Activated CD8-positive, alpha-beta memory T cell treated with anti-CD3 and anti-CD28 coated beads for 1 hour (primary cell): ENCODE measurements at places on chromosomes 4 and X.

DNA sequence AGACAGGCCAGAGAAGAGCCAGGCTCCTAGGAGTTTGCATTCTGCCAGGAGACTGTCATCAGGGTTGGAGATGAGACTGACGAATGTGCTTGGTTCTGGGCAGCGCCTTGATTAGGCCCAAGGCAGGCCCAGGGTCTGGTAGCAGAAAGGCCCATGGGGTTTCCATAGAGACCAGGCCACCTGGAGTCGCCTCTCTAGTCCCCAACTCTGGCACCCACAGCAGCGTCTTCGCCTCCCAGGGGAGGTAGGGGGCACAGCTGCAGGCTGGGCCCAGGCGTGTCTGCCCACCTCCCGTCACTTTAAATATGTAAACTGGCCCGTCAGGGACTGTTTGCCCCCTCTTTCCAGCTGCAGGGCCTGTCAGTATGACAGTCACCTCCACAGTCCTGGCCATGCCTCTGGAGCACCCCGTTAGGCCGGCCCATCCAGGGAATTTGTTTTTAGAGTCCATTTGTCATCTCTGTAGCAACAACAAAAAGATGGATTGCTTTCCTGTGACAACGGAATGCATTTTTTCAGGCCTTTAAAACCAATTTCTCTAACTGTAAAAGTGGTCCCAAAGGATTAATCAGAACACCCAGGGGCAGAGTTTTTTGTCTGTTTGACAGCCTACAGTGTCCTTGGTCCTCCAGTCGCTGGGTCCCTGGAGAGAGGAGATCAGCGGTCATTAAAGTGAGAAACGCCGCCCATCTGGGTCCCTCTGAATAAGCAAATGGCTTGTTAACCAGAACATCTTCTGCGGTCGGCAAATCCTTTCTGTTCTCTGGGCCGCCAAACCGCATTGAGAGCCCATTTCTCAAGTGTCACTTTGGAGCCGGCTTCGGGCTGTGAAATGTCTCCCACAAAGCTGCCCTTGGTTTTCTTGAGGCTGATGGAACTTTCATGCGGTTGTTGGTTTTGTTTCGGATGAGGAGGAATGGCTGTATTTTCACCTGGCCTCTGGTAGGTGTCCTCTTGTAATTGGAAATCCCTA is 153.0 kb upstream of the PSAPL1 start:
- no peak for DNase-seq

DNA sequence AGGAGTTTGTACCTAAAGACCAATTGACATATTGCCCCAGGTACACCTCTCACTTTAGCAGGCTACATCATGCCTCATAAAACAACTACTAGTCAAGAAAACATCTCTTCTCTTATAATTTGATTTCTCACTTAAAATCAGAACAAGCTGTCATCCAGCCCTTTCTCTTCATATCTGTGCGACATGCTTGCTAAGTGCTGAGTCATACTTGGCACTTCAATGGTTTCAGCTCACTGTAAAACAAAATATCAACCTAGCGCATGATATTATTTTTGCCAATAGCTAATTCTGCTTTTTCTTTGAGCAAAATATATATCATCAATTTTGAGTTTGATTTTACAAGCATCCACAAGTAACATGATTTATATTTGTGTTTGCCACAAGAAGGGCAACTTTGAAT is 27.9 kb upstream of the FUNDC1 start:
- no peak for DNase-seq

- no peak for DNase-seq
These were observed 25.3 kb upstream of the GATB start for GRCh38 chr4:151786158-151786495.

- DNase-seq: no peak
These were observed 92.0 kb upstream of the TEX13D start for GRCh38 chrX:124240422-124240821.

DNA sequence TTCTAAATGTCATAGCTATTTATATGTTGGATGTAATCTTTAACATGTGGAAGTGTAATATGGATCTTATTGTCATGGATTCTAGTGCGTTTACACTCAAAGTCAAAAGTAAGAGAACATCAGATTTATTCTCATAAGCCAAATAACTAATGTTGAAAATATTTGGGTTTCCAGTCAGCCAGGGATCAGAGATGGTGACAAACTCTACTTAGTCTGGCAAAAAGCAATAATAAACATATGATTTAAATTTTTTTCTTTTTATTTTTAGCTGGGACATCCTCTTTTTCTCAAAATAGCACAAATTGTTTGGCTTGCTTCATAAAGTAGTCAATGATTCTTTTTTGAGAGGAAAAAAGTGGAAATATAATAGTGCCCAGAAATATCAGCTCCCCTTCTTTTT is 392.3 kb downstream of the ARHGAP24 start:
- DNase-seq: no peak

DNA sequence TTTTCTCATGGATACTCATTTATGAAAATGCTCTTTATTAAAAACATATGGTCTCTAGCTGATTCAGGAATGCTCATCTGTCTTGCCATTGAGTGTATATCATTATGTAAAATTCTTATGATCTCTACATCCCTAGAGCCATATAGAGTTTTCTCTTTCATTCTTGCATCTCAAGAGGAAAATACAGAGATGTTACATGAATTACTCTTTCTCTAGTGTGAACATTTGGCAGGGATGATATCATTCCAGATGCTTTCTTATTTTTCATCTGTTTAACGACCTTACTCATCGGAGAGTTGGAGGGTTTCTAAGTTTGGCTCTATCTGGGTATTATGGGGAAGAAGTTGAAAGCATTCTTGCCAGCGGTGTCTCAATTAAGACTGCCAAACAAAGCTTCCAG is 202.9 kb upstream of the SLC7A11 start:
- no peak for DNase-seq

DNA sequence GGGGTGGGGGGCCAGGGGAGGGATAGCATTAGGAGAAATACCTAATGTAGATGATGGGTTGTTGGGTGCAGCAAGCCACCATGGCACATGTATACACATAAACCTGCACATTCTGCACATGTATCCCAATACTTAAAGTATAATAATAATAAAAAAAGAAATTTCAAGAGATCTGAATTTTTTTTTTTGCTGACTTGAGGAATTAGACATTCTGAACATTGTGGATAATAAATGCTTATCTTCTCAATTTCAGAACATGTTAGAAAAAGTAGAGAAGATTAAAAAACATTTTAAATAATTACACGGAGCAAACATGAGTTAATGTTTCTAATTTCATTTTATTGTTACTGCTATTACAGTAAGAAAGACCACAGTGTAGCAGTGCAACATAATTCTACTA is 230.4 kb downstream of the DTHD1 start:
- DNase-seq: no peak

DNA sequence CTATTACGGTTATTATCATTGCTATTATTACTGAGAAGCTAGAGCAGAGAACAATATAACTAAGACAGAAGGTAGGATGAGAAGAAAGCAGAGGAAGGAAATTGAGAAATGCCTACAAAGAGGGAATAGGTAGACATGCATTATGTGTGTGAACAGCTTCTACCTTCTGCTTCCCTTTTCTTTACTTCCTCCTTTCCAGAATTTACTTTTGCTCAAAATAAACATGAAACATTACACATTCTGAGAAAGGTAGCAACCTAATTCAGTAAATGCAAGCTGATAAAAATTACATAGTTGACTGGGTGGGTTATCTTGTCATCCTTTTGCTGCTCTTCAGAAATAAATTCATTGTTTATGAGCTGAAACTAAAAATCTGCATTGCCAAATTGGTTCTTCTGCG is 54.6 kb downstream of the AMOT start:
- DNase-seq: no peak

- DNase-seq: no peak
These were observed 20.5 kb upstream of the DHRSX start for GRCh38 chrX:2521092-2521926.

DNA sequence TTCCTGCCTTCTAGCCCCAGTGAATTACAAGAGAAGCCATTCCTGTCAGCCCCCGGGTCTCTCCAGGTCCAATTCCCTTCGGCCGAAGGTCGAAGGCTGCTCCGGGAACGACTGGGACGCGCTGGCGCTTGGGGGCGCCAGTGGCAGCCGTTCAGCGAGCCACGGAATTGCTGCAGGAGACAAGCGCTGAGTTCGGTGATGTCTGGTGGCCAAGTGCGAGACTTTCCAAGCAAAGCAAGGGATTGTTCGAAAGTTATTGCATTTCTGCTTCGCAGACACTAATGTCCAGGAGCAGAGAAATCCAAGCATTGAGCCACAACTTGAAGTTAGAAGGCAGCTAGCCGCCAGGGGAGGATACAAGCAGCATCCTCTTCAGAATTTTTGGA is 1.1 kb upstream of the DKK2 start:
- no peak for DNase-seq

- DNase-seq: no peak
These were observed 25.3 kb upstream of the S100P start for GRCh38 chr4:6668391-6668790.

- DNase-seq: no peak
These were observed 112.9 kb upstream of the AGA start for GRCh38 chr4:177555007-177555574.

- no peak for DNase-seq
These were observed 29.2 kb downstream of the CLRN2 start for GRCh38 chr4:17544205-17544604.

DNA sequence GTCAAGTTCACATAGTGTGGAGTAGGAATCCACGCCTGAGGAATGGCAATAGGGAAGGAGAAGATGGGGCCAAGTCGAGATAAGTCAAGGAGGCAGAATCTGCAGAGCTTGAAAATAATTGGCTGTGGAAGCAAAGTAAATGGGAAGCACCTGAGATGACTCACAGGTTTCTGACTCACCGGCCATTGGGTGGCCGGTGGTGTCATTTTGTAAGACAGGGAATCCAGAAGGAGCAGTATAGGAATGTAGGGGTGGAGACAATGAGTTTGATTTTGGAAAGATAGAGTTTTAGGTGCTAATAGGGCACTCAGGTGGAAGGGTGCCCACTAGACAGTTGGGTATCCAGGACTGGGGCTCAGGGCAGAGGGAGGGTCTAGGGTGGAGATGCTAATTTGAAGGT is 201.0 kb upstream of the MAMLD1 start:
- no peak for DNase-seq

DNA sequence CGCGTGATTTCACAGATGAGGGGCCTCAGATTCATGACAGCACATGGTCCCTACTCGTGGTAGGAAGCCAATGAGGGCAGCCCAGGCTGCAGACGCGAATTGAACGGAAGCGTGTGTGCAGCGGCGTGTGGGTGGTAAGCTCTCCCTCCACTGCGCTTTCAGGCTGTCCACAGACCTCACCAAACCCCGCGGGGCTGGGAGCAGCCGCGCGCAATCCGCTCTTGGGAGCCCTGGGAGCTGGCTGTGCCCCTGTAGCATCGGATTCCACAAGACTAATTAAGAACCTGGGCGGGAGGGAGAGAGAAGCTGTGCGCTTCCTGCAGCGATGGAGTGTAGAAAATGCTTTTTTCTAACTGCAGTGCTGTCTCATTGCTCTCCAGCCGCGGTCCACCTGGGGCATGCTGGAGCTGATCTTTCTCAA is 134.9 kb downstream of the STOX2 start:
- no peak for DNase-seq

GRCh38 chr4:118983831-118984230 is 95.2 kb downstream of the SYNPO2 start:
- DNase-seq: no peak

- no peak for DNase-seq
These were observed 12.8 kb downstream of the TBC1D9 start for GRCh38 chr4:140743194-140743931.

DNA sequence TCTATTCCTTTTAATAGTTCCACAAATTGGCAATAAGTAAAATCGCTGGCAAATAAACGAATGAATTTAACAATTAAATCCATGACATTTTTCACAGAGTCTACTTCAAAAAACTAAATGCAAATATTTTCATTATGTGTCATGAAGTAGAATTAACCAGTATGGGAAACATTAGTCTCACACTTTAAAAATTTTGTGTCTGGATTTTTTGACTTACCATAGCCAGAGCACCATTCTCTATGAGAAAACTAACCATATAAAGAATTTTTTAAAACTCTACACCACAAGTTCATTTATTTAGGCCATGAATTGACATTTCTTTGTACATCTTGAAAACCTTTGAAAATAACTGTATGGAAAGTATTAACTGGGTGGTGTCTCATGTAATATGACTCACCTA is 41.2 kb downstream of the PRDM5 start:
- DNase-seq: no peak

DNA sequence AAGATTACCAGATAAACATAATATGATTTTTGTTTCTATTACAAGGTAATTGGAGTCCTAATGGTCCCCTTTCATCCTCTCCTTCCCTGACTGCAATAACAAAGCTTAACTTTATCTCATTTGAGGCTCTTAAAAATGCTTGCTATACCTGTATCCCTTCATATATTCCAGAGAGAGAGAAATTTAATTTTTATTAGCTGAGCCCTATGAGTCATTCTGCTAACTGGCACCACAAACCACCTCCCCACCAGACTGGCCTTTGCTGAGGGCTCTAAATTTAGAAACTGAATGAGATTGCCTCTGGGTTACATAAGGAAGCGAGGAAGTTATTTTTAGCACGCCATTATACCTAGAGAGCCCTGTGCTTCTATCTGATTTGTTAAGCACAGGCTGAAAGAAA is 27.4 kb downstream of the CBLL2 start:
- no peak for DNase-seq

GRCh38 chr4:21848021-21848420 is 100.6 kb downstream of the KCNIP4 start:
- no peak for DNase-seq

DNA sequence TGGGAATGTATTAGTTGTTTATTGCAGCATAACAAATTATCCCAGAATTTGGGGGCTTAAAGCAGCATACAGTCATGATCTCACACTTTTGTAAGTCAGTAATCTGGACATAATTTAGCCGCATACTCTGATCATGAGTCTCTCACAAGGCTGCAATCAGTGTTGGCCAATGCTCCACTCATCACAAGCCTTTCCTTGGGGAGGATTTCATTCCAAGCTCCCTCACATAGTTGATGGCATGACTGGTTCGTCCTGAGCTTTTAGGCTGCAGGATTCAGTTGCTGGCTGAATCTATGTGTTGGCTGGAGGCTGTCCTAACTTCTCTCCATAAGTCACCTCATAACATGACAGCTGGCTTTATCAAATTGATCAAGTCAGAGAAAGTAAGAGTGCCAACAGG is 1568.6 kb upstream of the PCDH7 start:
- no peak for DNase-seq

- no peak for DNase-seq
These were observed 49.3 kb upstream of the EFHC2 start for GRCh38 chrX:44392767-44393166.

DNA sequence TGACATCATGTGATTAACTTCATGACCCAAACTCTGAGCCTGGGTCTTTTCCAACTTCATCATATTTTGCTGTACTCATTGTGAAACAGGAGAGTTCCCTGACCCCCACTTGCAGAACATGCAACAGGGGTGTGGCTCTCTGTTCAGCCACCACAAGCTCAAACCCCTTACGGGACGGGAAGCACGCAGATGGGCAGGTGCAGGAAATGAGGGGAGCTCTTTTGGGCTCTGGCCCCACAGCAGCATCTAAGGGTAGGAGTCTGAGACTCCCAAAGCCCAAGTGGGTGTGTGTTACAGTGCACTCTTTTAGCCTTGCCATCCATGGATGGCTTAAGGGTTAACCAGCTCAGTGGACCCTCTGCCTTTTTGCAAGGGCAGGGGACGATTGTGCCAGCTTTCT is 599.5 kb upstream of the SMIM31 start:
- DNase-seq: no peak
